ENCODE measurements at places on chromosomes 11 and 22. TPM values are rescaled to one million over a fixed set of nuclear protein-coding genes. Genes with fewer than 3 reads are reported as not detected.

DNA sequence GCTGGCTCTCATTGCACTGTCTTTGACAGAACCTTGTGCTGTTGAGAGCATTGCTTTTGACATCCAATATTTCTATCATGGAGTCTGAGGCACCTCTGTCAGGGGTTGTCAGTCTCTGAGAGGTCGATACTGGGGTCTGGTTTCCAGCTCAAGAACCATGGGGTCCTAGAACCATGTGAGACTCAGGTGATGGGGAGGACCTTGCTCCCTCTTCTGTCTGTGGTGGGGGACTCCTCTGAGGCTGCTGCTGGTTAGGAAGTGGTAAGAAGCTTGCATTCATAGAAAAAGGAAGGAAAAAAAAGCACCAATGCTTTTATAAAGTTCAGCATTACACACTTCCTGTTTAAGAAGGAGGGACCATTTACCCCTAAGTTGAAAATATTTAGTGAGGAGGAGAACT is 91.8 kb upstream of the CD44 start:
- peak; percentile 75 for DNase-seq
- H3K27me3 ChIP-seq, result no peaks in the 10 kb centered on the region
- H3K4me3 ChIP-seq, result no peak overlapping the region
- H3K36me3 ChIP-seq, result no peaks in the 10 kb centered on the region
- H3K27ac ChIP-seq, result peak overlapping the region; percentile 91

GRCh38 chr11:9459667-9460321 is 1.0 kb upstream of the ZNF143 start:
- H3K27ac ChIP-seq, result peak overlapping the region; percentile 97
- H3K27me3 ChIP-seq, result no peaks in the 10 kb centered on the region
- no peak for DNase-seq
- H3K4me3 ChIP-seq, result peak overlapping the region; percentile 96
- no peaks in the 10 kb centered on the region for H3K36me3 ChIP-seq
- peaks cover 33% of the 10 kb centered on the region for H3K4me1 ChIP-seq

DNA sequence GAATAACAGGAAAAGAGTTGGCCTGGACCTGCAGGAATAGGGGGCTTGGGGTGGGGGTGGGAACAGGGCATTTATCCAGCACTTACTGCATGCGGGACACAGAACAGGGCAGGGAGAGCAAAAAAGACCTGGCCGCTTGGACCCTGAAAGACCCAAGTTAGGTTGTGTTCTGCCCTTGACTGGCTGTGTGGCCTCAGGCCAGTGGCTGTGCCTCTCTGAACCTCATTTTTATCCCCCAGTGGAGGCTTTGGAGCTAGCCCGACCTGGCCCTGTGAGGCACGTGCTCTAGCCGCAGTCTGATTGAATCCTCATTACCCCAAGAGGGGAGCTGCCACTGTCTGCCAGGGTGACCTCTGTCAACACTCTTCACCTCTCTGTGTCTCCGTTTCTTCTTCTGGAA is 68.7 kb downstream of the MN1 start:
- H3K27me3 ChIP-seq, result no peaks in the 10 kb centered on the region
- no peak for DNase-seq
- no peaks in the 10 kb centered on the region for H3K4me1 ChIP-seq
- H3K4me3 ChIP-seq, result no peak overlapping the region
- no peaks in the 10 kb centered on the region for H3K36me3 ChIP-seq
- H3K27ac ChIP-seq, result no peak overlapping the region

- H3K4me3 ChIP-seq, result no peak overlapping the region
- H3K27me3 ChIP-seq, result no peaks in the 10 kb centered on the region
Observed at GRCh38 chr11:34055218-34056000, 3.9 kb downstream of the CAPRIN1 start.

DNA sequence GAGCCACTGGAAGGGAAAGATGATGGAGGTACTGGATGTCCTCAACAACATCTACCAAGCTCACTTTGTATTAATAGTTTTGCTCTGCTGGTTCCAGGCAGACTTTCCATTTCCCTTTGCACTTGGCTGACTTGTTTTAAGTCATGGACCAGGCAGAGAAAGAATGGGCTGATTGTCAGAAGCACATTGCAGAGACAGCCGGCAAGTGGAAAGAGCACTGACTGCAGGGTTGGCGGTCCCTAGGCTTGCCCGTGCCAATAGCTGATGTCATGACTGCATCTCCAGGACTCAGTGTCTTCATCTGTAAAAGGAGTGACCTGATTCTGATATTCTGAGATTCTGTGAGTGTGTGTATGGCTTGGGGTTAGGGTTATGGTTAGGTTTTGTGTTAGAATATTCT is 20.9 kb upstream of the NNMT start:
- no peaks in the 10 kb centered on the region for H3K4me1 ChIP-seq
- DNase-seq, result no peak
- peaks cover 5% of the 10 kb centered on the region for H3K27me3 ChIP-seq

DNA sequence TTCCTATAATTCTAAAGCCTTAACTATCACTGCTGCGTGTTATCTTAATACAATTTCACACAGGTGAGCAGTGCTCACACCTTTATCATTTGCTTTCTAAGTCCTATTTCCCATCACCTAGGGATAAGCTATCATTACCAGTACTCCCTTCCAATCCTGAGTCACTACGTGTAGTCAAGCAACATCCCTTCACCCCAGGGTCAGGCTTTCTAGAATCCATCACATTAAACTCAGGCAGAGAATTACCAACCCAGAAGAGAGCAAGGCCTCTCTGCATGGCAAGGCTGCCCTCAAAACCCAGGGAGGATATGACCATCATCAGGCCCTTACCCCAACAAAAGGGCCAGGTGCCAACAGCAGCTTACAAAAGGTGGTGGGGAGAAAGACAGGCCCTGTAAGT is 9.8 kb downstream of the PACSIN2 start:
- no peaks in the 10 kb centered on the region for H3K36me3 ChIP-seq
- no peaks in the 10 kb centered on the region for H3K27me3 ChIP-seq
- no peak overlapping the region for H3K4me3 ChIP-seq
- H3K27ac ChIP-seq, result no peak overlapping the region
- DNase-seq, result no peak

- H3K4me1 ChIP-seq, result peaks cover 11% of the 10 kb centered on the region
- peaks cover 98% of the 10 kb centered on the region for H3K36me3 ChIP-seq
- DNase-seq, result no peak
- H3K27ac ChIP-seq, result no peak overlapping the region
- no peaks in the 10 kb centered on the region for H3K27me3 ChIP-seq
Observed at GRCh38 chr22:36303874-36304273, 50.9 kb downstream of the APOL1 start.

DNA sequence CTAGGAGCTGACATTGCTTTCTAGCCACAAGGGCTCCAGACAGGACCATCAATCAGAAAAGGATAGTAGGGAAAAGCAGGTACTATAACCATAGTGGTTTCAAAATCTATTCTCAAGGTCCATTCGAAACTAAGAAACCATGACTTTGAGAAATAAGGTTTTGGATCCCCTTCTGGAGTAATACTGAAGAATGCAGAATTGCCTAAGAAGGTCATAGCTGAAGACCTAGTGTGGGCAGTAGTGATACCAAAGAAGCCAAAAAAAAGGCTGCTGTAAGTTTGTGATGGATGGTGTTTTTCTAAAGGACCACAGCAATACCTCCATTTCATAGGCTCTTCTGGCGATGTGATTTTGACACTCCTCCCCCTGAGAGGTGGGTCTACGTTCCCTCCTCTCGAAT is 163.1 kb downstream of the MAML2 start:
- peaks cover 6% of the 10 kb centered on the region for H3K36me3 ChIP-seq
- DNase-seq, result no peak
- H3K4me1 ChIP-seq, result peaks cover 11% of the 10 kb centered on the region
- no peak overlapping the region for H3K4me3 ChIP-seq

- no peaks in the 10 kb centered on the region for H3K36me3 ChIP-seq
- no peaks in the 10 kb centered on the region for H3K4me1 ChIP-seq
- H3K27me3 ChIP-seq, result no peaks in the 10 kb centered on the region
Observed at GRCh38 chr11:127023991-127024390, 23.4 kb upstream of the KIRREL3 start.

- DNase-seq, result no peak
- H3K27me3 ChIP-seq, result no peaks in the 10 kb centered on the region
- H3K4me3 ChIP-seq, result no peak overlapping the region
- H3K27ac ChIP-seq, result no peak overlapping the region
- H3K36me3 ChIP-seq, result no peaks in the 10 kb centered on the region
Observed at GRCh38 chr11:130829920-130830511, 86.3 kb downstream of the SNX19 start.

DNA sequence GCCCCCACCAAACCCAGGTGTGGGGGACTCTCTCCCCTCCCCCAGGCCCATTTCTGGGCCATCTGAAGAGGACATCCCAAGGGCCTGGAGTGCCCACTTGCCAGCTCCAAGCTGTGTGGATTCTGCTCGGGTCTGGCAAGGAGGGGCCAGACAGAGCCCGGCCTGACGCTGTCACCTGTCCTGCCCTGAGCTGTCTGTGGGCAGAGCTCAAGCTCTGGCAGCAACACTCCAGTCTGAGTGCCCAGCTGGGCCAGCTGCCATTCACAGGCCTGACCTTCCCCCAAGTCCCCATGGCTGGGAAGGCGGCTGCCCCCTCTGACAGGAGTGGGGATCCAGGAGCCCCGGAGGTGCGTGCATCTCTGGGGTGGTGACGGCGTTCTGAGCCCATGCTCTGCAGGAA is 6.2 kb upstream of the PIM3 start:
- no peaks in the 10 kb centered on the region for H3K36me3 ChIP-seq
- no peak overlapping the region for H3K4me3 ChIP-seq
- no peak for DNase-seq
- no peaks in the 10 kb centered on the region for H3K27me3 ChIP-seq
- H3K4me1 ChIP-seq, result peaks cover 3% of the 10 kb centered on the region

DNA sequence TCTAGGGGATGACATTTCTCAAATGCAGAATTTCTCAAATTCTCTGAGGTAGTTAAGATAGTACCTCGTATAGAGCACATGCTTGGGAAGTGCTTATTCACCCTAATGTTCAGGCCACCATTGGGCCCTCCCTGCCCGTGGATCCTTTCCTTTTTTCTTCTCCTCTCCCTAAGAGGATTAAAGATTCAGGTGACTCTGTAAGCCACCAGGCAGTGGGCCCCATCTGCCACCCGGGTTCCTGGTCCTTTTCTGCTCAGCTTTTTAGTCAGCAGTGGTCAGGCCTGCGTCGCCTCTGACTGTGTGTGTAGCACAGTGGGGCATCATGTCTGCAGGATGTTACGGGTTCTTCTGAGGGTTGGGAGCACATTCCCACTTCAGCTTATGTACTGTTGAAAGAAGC is 7.2 kb downstream of the CEP164 start:
- H3K27me3 ChIP-seq, result no peaks in the 10 kb centered on the region
- no peak overlapping the region for H3K4me3 ChIP-seq
- no peaks in the 10 kb centered on the region for H3K36me3 ChIP-seq
- peaks cover 2% of the 10 kb centered on the region for H3K4me1 ChIP-seq
- no peak for DNase-seq
- H3K27ac ChIP-seq, result no peak overlapping the region

GRCh38 chr11:67648796-67649613 is 1.5 kb downstream of the ACY3 start:
- DNase-seq, result no peak
- H3K4me1 ChIP-seq, result peaks cover 35% of the 10 kb centered on the region
- no peak overlapping the region for H3K4me3 ChIP-seq
- no peaks in the 10 kb centered on the region for H3K36me3 ChIP-seq

DNA sequence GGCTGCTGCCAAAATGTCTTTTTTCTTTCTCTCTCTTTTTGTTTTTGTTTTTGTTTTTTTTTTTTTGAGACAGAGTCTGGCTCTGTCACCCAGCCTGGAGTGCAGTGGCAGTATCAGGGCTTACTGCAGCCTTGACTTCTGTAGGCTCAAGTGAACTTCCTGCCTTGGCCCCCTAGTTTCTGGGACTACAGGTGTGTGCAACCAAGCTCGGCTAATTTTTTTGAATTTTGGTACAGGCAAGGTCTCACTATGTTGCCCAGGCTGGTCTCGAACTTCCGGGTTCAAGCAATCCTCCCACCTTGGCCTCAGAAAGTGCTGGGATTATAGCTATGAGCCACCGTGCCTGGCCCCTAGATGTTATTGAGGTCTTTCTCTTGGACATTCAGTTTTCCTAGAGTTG is 2.2 kb upstream of the DDX10 start:
- H3K36me3 ChIP-seq, result no peaks in the 10 kb centered on the region
- DNase-seq, result no peak
- H3K4me3 ChIP-seq, result no peak overlapping the region
- H3K4me1 ChIP-seq, result peaks cover 28% of the 10 kb centered on the region
- no peak overlapping the region for H3K27ac ChIP-seq

DNA sequence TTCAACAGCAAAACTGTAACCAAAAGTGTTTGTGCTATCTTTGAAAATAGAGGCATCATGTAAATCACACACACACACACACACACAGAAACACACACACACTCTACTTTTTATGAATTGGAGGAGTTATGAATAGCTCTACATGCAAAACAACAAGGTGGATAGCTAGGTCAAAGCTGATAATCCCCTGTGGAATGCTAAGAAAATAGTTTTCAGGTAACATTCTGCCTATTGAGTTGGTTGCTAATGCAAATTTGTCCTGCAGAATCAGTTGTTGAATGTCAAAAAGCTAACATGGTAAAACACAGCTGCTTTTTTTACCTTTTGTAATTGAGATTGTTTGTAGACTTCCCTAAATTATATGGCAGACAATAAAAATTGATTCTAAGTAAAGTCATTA is 1658.4 kb upstream of the RAG2 start:
- H3K27me3 ChIP-seq, result no peaks in the 10 kb centered on the region
- no peaks in the 10 kb centered on the region for H3K36me3 ChIP-seq
- H3K4me1 ChIP-seq, result no peaks in the 10 kb centered on the region
- DNase-seq, result no peak
- H3K27ac ChIP-seq, result no peak overlapping the region

GRCh38 chr22:22011964-22012363 is 29.4 kb upstream of the TOP3B start:
- H3K4me1 ChIP-seq, result no peaks in the 10 kb centered on the region
- H3K36me3 ChIP-seq, result no peaks in the 10 kb centered on the region
- peaks cover 8% of the 10 kb centered on the region for H3K27me3 ChIP-seq
- no peak overlapping the region for H3K4me3 ChIP-seq
- DNase-seq, result no peak

DNA sequence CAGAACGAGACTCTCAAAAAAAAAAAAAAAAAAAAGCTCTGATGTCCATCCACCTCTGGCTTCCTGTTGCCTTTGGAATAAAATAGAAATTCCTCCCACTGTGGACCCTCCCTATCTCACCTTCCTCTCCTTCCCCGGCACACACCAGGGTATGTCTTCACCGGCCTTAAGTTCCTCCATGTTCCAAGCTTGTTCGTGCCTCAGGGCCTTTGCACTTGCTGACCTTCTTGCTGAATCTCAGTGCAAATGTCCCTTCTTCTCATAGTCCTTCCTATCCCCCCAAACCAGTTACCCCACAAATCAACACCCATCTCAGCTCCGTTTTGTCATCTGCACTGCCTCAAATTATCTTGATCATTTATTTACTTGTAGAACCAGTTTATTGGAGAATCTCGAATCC is 20.6 kb downstream of the IFT27 start:
- H3K4me1 ChIP-seq, result peaks cover 5% of the 10 kb centered on the region
- H3K36me3 ChIP-seq, result no peaks in the 10 kb centered on the region
- H3K27me3 ChIP-seq, result peaks cover 4% of the 10 kb centered on the region
- no peak for DNase-seq

GRCh38 chr11:47389577-47390421 is 11.5 kb upstream of the SPI1 start:
- no peaks in the 10 kb centered on the region for H3K27me3 ChIP-seq
- no peak overlapping the region for H3K4me3 ChIP-seq
- peaks cover 46% of the 10 kb centered on the region for H3K4me1 ChIP-seq
- H3K27ac ChIP-seq, result no peak overlapping the region
- no peak for DNase-seq

NAALAD2 gene
- not detected for total RNA-seq

ESAM gene
- total RNA-seq, result 1.8 TPM

TMPRSS4 gene
- total RNA-seq, result not detected

OSM gene
- total RNA-seq, result 1.6 TPM

WNT7B gene
- not detected for total RNA-seq

FBXO7 gene
- 89.3 TPM for total RNA-seq

IFT27 gene
- total RNA-seq, result 42.6 TPM

ENTHD1 gene
- 0.47 TPM for total RNA-seq

CAPN5 gene
- total RNA-seq, result 1.9 TPM

TMEM25 gene
- total RNA-seq, result 20.0 TPM

SVIP gene
- total RNA-seq, result 64.3 TPM

CNTF gene
- 2.9 TPM for total RNA-seq

PDE3B gene
- 219 TPM for total RNA-seq
